ENCODE measurements at places on chromosomes 7 and 10.

DNA sequence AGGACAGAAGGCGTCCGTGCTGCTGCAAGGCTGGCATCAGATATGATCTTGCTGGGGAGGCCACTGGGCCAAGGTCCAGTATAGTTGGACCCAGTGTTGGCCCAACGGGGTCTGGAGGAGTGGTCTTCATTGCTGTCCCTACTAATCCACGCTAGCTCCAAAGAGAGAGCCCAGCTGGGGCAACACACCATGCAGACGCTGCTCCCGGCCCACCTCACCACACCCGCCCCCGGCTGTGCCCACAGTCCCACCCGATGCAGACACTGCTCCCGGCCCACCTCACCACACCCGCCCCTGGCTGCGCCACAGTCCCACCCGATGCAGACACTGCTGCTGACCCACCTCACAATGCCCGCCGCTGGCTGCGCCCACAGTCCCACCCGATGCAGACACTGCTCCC is 121.5 kb downstream of the VIPR2 start:
- no peak for DNase-seq

- DNase-seq, result no peak
Observed at GRCh38 chr7:124781418-124781817, 15.8 kb upstream of the GPR37 start.

- no peak for DNase-seq
Observed at GRCh38 chr10:67776371-67776770, 61.6 kb downstream of the DNAJC12 start.

DNA sequence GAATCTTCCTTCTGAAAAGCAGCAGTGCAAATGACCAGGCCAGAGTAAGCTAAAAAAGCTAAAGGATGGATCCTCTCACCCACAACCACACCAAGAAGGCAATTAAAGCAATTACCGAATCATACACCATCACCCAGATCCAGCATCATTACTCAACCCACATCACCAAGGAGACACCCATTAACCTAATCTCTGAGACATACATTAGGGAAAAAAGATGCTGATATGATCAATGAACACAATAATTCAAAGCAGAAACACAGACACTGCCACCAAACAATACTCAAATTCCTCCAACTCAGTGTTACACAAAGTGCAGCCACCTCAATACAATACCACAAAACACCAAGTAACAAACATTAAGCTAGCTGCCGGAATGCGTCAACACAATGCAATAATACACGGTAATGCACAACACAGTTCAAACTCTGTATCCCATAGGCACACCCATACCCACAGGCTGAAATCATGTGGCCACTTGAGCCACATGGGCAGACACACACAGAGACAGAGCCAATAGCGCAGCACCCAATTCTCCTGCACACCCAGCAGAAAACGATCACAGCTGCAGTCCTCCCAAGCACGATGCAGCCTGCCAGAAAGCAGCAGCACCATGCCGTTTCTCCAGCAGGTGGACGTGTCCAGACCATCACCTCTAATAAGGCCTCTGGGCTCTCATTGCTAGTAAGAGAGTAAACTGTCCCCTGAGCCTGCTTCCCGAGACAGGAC is 21.5 kb downstream of the PAX2 start:
- DNase-seq, result no peak

GRCh38 chr10:131695496-131696165 is 205.2 kb upstream of the PPP2R2D start:
- no peak for DNase-seq

DNA sequence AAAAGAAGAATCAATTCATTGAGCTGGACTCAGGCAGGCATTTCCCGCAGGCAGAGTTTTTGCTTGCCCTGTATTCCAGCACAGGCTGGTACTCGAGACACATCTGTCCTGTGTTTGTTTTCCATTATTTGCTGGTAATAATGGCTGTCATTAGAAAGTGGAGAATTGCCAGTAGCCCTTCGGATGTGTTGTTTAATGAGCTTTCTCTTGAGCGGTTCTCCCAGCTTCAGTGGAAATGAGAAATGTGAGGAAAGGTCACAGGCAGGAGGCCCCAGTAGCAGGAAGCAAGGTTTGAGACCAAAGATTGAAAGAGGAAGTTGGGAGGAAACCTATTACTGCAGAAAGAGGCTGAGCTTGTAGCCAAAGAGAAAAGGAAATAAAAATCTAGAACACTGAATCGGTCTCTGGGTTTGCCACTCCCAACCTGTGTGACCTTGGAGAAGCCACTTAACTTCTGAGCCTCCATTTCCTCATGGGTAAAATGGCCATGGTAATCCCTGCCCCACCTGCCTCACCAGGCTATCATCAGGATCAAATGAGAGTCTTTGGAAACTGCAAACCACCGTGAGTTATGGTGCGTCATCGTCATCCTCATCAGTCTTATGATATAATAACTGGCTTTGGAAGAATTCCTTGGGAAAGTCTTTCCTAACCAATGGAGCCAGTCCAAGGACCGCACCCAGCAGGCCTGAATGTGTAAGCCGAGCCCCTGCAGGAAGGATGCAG is 67.7 kb downstream of the TACR2 start:
- DNase-seq, result peak; percentile 92

DNA sequence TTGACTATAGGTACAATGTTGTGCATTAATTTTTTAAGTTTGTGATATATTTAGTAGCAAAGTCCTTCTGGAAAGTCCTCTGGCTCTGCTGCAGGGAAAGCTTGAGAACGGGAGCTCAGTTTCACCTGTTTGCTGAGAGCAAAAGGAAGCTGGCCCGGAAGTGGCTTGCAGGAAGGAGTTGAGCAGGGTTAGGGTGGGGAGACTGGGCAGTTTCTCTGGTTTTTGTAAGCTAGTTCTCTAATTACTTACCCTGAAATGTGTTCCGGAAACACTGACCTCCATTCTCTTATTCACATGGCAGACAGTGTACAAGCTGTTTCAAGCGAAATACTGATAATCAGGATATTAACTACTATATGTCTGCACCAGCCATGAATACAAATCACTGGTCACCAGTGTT is 22.3 kb downstream of the MAP3K8 start:
- no peak for DNase-seq

DNA sequence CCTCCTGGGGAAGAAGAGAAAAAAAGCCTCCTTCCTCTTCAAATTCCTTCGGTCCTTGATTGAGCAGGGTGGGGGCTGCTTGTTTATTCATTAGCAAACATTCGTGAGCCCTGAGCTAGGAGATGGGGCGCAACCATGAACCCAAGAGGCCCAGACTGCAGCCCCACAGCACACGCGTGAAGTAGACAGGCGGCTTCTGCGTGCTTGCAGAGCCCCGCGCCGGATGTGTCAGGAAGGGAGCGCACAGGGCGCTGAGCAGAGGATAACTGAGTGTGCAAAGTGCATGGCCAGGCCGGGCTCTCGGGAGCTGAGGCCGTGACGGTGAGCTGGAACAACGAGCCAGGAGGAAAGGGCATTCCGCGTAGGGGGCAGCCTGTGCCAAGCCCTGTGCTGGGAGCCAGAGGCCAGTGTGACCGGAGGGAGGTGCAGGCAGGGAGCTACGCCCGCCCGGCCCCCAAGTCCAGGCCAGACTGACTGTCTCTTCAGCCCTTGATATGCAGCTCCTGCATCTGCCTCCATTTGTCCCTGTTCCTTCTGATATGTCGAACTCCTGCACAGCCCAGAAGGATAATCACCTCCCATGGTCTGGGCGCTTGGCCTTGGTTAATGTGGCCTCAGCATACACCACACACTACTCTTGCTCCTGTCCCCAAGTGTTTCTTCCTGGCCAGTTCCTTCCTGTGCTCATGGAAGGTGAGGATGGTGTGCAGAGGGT is 4.6 kb downstream of the FOXL3 start:
- DNase-seq, result no peak

GRCh38 chr7:12637819-12638592 is 49.4 kb upstream of the ARL4A start:
- DNase-seq, result no peak

DNA sequence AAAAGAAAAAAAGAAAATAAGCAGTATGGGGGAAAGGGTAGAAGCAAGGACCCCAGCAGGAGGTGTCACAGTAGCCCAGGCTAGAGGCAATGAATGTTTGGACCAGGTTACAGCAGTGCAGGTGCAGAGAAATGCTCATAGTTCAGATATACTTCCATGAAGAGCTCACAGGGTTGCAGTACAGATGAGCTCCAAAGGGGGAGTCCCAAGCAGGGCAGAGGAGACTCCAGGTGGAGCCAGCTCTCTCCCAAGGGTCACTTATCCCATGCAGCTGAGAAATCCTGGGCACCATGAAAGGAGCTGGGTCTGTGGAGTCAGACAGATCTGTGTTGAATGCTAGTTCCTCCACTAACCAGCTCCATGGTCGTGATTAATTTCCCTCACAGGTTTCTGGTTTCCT is 174.9 kb downstream of the C7orf25 start:
- no peak for DNase-seq

GRCh38 chr10:33274096-33274785 is 60.2 kb downstream of the NRP1 start:
- DNase-seq, result no peak

- DNase-seq, result no peak
Observed at GRCh38 chr7:37960483-37960882, 40.0 kb downstream of the EPDR1 start.

DNA sequence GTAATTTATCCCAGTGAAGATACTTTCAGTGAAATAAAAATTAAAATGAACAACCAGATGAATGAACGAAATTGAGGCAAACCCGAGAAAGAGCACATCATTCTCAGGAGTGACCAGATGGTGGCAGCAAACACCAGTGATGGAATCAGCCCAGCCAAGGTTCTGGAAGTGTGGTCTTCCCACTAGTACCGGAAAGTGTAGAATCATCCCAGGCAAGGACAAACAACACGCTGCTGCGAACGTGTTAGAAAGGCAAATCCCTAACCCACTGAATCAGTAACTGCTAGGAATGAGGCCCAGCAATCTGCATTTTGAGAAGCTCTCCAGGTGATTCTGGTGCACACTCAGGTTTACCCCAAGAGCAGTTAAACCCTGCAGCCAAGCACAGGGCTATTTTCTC is 15.5 kb upstream of the SLC18A3 start:
- no peak for DNase-seq

DNA sequence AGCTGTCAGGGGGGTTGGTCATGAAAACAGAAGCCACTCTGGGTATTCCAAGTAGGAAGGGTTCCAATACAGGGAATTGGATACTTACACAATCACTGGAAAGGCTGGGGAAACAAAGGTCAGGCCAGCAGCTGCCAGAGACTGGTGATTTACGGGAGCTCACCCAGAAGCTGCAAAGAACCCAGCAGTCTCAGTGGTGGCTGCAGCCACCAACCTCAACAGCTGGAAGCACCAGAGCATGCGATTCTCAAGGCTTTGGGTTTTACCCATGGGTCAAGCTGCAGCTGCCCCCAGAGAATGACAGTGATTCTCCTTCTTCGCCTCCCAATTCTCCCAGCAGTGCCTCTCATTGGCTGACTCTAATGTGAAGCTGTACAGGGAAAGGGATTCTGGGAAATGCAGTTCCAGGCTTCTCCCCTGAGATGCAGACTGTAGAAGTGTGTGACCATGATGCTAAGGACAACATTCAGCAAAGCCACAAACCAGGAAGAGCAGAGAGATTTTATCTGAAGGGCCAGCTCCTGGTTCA is 107.2 kb upstream of the TCF7L2 start:
- DNase-seq, result no peak

DNA sequence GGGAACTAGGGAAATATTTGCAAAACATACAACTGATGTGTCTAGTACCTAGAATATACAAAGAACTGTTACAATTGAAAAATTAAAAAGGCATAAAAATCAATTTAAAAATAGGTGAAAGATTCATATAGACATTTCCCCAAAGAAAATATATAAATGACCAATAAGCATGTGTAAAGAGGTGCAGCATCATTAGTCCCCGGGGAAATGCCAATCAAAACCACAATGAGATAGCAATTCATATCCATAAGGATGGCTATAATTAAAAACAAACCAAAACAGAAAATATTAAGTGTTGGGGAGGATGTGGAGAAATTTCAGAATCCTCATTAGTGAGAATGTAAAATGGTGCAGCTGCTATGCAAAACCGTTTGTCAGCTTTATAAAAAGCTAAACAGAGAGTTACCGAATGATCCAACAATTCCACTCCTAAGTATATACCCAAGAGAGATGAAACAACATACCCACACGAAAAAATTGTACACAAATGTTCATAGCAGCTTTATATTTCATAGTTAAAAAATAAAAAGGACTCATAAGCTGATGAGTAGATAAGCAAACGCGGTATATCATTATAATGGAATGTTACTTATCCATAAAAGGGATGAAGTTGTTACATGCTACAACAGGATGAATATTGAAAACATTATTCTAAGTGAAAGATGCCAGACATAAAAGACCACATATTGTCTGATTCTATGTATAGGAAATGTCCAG is 210.1 kb upstream of the INHBA start:
- DNase-seq, result no peak

DNA sequence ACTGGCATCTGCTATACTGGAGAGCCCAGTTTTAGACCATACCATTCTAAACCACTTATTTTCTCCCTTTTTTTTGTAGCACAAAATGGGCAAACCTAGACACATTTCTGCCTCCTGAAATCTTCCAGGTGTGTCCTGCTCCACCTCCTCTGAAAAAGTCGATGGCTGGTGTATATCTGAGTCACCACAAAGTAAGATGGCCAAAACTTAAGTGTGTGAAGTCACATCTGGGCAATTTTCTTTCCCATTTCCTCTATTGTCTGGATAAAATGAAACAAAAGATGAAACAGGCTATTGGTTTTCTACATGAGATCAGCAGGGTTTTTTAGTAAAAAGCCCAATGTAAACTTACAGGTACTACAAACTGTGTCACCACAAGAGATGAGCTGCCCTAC is 65.5 kb downstream of the OSBPL3 start:
- DNase-seq, result no peak

DNA sequence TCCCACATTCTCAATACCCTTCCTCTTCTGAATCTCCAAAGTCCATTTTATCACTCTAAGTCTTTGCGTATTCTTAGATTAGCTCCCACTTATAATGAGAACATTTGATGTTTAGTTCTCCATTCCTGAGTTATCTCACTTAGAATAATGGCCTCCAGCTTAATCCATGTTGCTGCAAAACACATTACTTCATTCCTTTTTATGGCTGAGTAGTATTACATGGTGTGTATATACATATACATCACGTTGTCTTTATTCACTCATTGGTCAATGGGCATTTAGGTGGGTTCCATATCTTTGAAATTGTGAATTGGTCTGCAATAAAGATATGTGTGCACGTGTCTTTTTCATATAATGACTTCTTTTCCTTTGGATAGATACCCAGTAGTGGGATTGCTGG is 32.3 kb downstream of the GPR22 start:
- DNase-seq, result no peak

DNA sequence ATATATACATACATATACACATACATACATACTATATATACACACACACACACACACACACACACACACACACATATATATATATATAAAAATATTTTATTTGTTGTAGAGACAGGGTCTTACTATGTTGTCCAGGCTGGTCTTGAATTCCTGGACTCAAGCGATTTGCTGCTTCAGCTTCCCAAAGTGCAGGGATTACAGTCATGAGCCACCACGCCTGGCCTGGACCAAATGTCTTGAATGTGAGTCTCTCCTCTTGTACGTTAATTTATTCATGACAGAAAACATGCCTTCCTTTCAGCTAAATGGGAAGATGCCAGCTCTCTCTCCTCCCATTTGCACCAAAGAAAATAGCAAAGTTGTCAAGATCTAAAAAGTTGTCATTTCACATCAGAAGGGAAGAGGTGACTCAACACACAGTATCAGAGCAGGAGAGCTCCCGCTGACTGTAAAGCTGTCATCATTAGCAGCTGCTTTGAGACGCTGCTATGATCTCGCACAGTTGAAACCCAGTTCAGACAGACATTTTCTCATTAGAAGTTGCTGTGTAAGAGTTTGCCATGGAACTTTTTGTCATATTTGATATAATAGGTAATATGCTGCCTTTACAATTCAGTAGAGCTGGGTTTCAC is 224.3 kb downstream of the SFMBT2 start:
- no peak for DNase-seq

GRCh38 chr10:114544045-114544659 is 113.9 kb downstream of the ABLIM1 start:
- DNase-seq, result no peak

Data from epithelial cell of prostate (primary cell).